ENCODE measurements at places on chromosomes 1 and 21.

DNA sequence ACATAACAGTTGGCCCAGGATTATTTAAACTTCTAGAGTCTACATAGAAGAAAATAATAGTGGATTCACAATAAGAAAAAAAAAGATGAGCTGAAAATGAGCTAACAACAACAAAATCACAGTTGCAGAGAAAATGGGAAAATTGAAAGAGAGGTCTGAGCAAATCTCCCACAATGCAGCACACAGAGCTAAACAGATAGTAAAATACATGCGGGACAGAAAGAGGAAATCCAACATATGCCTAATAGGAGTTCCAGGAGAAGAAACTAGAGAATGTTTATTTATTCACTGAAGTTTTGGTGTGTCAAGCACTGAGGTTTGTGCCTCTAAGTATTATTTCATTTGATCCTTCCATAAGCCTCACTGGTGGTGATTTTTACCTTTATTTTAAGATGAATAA is 45.5 kb upstream of the CACHD1 start:
- DNase-seq = no peak

DNA sequence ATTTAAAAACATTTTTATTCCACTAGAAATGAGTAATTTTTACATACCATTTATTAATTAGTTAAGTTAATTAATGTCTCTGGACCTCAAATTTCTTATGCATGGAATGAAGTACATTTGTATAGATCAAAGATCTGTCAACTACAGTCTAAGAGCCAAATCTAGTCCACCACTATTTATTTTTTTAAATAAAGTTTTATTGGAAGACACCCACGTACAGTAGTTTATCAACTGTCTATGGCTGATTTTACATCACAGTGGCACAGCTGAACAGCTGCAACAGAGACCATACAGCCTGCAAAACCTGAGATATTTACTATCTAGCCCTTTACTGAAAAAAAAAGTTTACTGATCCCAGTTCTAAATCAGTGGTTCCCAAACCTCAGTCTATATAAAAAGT is 188.6 kb upstream of the HP1BP3 start:
- no peak for DNase-seq

DNA sequence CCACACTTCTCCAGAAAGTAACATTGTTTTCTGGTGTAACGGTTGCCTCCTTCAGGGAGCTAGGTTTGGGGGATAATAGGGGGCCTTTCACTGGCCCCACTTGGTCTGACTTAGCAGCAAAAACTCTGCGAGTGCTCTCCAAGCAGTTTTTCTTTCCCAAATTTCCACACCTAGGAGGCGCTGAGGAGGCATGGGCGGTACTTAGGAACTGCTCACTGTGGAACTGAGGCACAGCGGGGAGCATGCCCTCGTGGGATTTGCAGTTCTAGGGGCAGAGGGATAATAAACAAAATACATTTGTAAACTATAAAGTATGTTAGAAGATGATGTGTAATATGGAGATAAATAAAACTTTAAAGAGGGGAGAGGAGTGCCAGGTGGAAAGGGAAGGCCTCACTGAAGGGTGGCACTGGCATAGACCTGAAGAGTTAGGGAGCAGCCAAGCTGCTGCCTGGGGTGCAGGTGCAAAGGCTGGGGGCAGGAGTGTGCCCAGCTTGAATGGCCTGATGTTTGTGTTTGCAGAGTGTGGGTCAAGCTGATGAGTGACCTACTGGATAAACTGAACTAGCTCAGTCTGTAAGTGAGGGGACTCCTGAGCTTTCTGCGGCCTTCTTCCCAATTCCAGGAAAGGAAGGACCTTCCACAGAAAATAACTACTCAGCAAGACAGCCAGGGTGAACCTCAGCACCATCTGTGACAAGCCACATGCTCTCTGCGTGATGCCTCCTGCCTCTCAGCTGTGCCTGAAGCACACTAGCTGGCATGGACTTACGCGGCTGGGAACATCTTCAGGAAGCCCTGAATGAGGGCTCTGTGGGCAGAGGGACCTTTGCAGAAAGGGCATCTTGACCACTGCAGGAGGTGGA is 1.9 kb downstream of the EPHX1 start:
- no peak for DNase-seq

DNA sequence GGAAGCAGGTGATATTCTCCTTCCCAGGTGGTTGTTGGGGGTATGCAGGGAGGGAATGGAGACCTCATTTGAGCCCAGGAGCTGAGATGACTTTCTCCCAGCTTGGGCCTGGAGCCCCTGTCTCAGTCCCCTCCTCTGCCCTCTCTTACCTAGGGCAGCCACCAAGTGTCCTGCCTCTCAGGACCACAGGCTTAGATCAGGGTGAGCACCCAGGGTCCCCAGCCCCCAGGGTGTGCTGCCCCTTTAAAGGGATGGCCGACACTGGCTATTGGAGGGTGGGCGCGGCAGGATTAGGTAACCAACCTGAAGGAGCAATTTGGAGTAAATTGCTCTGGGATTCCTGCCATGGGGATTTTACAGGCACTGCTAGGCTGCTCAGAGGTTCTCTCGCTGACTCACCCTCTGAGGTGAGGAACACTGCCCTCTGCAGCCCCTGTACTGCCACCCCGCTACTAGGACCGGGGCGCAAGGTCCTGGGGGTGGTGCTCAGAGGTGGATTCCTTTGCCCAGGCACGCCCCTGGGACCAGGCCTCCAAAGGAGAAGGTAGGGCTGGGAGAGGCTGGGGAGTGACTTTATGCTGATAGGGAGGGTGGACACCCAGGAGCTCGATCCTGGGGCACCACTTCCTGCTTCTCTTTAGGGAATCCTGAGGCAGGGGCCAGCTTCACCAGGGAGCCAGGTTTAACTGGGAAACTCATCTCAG is 1.5 kb downstream of the RPS6KA1 start:
- DNase-seq = peak; percentile 83

DNA sequence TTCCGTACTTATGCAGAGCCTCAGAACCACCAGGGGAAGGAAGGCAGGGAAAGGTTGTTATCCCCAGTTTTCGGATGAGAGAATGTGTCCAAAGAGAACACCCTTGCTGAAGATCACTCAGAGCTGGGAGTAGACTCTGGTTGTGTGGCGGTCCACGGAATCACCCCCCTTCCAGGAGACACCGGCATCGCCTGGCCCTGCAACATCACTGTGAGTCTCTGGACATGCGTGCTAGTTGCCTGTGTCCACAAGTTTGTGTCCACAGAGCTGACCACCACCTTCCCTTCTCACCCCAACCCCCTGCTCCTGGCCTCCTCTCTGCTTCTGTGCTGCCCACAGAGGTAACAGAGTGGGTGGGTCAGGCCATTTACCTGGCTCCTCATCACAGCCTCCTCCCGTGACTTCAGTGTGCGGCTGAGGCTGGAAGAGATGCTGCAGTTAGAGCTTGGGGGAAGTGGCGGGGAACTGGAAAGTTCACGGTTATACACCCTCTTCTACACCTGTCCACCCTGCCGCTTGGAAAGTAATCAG is 7.3 kb downstream of the MYBPH start:
- no peak for DNase-seq

- no peak for DNase-seq
These were observed 2063.9 kb downstream of the MRPL39 start for GRCh38 chr21:23543333-23543732.

DNA sequence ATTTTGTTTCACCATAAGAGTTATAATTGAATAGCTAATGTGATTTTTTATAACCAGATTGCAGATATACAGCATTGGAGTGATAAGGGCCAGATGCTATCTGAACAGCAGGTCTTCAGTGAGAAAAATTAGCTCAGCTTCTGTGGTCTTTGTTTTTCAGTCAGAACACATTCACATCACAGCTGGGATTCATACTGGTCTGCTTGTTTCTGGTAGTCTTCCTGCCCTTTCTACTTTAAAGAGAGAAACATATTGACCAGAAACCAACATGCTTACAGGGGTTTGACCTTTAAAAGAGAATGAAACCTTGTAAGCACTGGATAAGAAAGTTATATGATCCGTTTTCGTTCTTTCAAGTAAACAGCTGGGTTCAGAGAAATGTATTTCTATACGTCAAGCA is 213.7 kb upstream of the TMPRSS15 start:
- DNase-seq = no peak

GRCh38 chr1:234111458-234112142 is 207.1 kb downstream of the SLC35F3 start:
- peak; percentile 16 for DNase-seq

DNA sequence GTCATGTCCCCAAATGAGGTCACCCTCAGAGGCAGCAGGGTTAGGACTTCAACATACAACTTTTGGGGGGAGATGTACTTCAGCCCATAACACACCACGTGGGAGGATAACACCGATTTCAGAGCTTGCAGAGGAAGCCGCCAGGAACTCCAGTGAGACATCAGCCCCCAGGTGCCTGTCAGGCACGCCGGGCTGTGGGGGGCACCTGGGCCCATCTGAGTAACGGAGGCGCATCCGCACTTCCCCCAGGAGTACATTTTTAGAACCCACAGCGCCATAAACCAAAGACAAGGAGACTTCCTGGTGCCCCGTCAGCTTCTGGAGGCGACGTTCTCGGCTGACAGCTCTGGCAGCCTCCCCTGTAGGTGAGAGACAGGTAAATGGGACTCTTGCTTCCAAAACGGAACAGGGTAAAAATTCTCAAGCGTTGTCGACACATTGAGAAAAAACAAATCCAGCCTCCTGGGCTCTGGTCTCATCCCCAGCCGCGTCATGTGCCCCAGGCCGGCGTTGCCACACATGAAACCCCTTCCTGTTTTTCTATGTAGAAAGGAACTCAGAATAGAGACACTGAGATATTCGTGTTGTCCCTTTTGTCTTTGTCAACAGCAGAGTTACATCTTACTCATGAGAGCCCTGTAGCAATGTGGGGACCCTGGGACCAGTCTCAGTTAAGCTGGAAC is 93.3 kb downstream of the PDE9A start:
- DNase-seq = no peak

DNA sequence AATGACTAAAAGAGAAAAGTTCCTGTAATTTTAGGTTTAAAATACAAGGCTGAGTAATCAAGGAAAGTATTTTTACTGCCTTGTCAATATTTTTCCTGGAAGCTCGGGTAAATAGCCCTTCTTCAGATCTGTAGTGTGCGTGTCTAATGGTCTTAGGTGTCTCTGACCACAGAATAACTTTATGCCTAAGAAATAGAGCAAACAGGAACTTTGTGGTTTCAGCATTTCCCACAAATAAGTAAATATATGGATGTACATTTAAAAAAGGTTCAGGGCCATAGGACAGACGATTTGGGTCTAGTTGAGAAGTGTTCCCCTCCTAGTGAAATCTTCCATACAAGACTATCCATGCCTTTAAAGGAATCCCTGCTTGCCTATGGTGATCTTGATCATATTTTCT is 107.0 kb downstream of the ZC3H11B start:
- DNase-seq = no peak

- no peak for DNase-seq
These were observed 133.6 kb downstream of the SYF2 start for GRCh38 chr1:25098717-25099116.

DNA sequence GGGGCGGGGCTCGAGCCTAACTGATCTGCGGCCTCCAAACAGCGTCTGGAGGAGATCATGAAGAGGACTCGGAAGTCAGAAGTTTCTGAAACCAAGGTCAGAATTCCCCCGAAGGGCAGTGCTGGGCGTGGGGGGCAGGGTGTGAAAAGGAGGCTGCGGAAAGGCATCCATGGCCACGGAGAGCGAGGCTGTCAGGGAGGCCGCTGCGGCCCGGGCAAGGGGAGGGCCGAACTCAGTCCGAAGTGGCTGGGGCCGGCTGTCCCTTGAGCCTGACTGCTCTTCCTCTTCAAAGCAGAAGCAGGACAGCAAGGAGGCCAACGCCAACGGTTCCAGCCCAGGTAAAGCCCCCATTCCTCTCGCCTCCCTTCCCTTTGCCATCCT is 23.2 kb downstream of the MAP7D1 start:
- no peak for DNase-seq

Measured in RKO (cell line).